ENCODE measurements at places on chromosomes 5 and 9.

DNA sequence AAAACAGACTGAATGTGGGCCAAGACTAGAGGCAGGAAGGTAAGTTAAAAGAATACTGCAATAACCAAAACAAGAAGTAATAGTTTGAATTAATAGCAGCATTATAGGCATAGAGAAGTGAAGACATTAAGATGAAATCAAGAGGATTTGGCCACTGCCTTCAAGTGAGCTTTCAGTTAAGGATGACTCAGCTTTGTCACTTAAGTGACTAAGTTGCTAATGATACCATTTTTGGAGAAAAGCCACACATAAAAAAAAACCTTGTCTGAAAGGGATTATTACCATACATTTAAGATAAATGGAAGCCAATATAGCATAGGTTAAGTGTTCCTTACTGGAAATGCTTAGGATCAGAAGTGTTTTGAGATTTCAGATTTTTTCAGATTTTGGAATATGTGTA, 57.0 kb downstream of the ECPAS start:
- no peak for DNase-seq

DNA sequence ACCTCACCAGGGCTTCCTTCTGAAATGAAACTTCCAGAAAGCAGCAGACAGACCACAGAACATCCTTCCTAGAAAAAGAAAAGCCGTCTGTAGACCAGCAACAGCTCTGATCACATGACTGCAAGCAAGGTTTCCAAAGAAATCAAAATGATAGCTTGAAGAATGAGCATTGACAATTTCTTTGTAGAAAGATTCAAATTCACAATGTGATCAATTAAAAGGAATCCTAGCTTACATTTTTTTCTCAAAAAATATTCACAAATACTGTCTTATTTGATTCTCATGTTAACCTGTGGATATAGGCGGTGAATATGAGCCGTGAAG, 144.9 kb downstream of the MTX3 start:
- no peak for DNase-seq

- DNase-seq = no peak
These were observed 80.2 kb downstream of the PIK3R1 start for GRCh38 chr5:68295772-68296171.

DNA sequence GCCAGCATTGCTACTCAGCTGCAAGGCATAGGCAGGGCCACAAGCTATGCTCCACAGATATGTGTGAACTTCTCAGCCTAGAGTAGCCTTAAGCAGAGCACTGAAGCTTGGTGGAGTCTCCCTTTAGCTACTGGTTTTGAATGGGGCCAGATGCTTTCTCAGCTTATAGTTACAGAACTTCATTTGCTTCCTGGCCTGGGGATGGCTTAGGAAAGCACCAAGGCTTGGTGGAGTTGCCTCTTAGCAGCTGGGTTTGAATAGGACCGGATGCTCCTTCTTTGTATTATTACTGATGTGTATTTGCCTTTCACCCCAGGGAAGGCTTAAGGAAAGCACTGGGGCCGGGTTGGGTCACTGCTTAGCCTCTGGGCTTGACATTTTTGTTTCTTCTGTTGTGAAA, 497.8 kb upstream of the SEMA6A start:
- no peak for DNase-seq

GRCh38 chr9:113298924-113299770, 4.0 kb downstream of the RNF183 start:
- no peak for DNase-seq

GRCh38 chr5:135438636-135439221, 8.4 kb downstream of the DCANP1 start:
- no peak for DNase-seq

DNA sequence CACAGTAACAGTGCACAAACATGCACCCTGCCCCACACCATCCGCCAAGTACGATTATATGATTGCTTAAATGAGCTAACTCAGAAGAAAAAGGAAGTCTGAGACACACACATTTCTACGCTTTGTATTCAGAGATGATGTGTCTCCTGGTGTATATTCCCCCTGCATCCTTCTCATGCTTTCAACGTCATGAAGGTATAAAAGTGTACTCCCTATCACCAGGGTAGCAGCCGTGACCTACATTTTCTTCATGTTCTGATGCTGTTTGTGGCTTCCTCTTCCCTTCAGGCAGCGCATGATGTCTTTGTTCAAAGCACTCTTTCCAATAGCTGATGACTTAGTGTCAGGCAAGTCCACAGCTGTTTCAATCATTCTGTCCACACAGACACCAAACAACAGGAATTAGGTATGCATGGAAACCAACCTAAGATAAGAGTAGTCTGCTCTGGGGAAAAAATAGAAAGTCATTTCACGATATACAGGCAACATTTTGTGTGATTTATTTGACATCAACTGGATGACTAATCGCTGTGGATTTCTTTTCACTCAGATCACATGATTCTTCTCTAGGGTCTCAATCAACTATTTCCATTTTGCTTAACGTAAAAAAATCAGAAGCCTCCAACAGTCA, 269.4 kb upstream of the PTGER4 start:
- DNase-seq = peak; percentile 78

GRCh38 chr9:90773617-90774016, 28.0 kb upstream of the SYK start:
- DNase-seq = no peak

DNA sequence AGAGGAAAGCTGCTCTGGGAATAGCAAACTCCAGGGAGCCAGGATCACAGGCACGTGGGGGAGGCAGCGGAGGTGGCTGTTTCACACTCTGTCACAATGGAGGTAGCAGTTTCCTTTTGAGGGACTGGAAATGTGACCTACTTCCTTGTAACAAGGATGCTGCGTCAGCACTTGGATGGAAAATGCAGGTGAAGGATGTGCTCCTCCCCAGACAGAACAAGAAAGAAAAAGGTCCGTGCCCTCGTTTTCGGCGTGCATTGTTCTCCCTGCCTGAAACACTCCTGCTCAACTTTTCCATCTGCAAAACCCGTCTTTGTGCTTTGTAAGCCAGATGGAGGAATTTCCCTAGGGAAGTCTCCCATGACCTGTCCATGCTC, 55.1 kb upstream of the SH3PXD2B start:
- DNase-seq = no peak

DNA sequence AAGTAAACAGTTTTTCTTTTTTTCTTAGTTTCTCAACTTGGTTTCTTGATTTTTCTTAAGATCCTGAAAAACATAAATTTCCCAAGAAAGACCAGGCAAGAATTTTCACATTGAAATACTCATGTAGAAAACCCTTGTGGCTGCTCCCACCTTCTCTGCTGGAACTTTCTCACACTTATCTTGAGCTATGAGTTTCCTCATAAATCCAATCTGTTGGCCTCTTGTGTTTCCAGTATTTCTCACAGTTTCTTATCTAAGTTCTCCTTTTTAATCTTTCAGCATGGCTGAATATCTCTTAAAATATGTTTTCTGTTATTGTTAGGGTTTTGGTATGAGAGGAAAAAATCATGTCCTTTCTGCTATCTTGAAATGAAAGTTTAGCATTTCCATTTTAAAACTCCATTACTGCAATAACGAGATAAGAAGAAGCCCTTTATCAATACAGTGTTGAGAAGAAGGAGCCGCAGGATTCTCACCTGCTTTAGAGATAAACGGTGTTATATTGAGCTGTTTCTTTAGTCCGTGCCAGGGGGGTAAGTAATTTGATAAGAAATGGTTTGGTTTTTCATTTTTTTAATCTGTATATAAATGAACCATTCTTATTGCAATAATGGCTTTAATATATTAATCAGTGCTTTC, 89.3 kb downstream of the ALDH1A1 start:
- DNase-seq = no peak

DNA sequence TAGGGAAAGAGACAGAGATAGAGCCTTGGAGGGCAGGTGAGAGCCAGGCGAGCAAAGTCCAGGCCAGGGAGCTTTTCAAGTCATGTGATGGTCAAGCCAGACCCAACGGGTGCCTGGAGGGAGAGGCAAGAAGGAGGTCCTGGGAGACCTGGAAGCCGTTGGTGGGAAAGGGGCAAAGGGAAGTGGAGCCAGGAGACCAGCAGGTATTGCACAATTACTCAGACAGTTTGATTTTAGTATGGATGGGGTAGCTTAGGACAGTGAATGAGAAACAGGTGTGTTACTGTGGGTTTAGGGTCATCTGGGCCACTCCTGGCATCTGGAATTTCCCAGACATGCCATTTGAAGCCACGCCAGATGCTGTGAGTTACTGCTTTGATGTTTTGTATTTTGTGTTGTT, 5.1 kb downstream of the SECISBP2 start:
- DNase-seq = no peak

DNA sequence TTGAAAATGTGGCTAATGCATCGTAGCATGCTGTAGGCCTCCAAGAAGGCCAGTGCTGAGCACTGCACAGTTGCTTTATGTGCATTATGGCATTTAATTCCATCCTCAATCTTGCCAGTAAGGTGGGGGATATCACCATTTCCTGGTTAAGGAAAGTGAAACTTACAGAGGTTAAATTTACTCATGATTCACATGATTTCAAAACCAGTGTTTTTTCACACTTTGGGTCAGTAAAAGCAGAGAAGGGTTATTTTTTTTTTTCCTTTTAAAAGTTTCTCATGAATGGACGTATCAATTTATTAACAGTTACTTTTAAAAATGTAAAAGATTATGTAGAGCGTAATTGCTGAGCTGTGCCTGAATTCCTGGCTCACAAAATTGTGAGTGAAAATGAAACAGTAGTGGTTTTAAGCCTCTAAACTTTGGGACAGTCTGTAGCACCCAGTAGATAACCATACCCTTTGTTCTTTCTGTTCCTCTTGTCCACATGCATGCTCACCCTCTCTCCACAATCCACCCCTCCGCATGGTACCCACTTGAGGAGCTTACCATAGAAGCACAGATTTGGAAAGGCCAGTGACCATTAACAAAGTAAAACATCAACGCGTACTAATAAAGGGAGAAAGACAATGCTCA, 21.2 kb downstream of the MAST4 start:
- DNase-seq = no peak
